Esophagus muscularis mucosa (tissue), 4 donors: ENCODE measurements at places on chromosomes 3 and 15. TPM values are rescaled to one million over a fixed set of nuclear protein-coding genes. Genes with fewer than 3 reads are reported as not detected.

DNA sequence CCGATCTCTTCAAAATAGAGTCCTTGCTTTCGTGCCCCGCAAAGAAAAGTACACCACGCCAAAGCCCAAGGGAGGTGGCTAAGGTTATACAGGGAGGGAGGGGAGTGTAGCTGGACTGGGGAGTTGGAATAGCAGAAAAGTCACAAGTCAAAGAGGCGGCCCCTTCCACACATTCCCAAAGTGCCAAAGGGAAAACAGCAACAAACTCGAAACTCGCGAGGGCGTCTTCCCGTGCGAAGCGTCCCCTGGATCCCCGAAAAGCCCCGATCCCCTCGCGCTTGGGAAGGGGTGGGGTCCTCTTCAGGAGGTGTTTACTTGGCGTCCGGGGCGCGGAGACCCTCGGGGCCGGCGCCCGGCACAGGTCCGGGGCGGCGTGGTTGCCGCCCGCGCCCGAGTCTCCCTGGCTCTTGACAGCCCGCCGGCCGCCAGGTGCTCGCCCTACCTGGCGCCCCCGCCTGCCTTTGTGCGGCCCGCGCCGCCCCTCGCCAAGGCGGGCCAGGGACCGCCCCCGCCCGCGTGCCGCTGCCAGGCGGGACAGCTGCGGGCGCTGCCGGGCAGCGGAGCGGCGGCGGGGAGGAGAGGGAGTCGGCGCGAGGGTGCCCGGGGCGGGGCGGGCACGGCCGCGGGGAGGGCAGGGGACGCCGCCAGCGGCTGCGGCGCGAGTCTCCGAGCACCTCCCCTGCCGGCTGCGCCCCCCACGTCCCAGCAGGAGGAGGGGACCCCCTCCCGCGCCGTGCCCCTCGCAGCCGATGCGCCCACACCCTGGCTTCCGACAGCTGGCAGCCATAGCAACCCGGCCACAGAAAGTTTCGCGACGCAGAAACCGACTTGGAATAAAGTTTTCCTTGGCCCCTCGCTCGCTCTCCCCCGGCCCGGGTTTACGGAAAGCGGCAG lies 966 bp downstream of the MYO1E start:
- peaks cover 14% of the 10 kb centered on the region for H3K4me1 ChIP-seq
- H3K4me3 ChIP-seq = peak overlapping the region; percentile 99
- peak overlapping the region; percentile 93 for H3K27ac ChIP-seq

The PFN2 gene
- total RNA-seq = 51.1 TPM

The ADPRH gene
- total RNA-seq = 15.0 TPM

The PCBP4 gene
- 378 TPM for total RNA-seq

GRCh38 chr3:12231431-12231830 lies 57.4 kb upstream of the PPARG start:
- H3K27ac ChIP-seq = no peak overlapping the region
- H3K36me3 ChIP-seq = no peaks in the 10 kb centered on the region
- H3K27me3 ChIP-seq = no peaks in the 10 kb centered on the region

The PLS1 gene
- total RNA-seq = 2.0 TPM

The CKMT1A gene
- total RNA-seq = not detected

The SERPINI1 gene
- total RNA-seq = 7.1 TPM

DNA sequence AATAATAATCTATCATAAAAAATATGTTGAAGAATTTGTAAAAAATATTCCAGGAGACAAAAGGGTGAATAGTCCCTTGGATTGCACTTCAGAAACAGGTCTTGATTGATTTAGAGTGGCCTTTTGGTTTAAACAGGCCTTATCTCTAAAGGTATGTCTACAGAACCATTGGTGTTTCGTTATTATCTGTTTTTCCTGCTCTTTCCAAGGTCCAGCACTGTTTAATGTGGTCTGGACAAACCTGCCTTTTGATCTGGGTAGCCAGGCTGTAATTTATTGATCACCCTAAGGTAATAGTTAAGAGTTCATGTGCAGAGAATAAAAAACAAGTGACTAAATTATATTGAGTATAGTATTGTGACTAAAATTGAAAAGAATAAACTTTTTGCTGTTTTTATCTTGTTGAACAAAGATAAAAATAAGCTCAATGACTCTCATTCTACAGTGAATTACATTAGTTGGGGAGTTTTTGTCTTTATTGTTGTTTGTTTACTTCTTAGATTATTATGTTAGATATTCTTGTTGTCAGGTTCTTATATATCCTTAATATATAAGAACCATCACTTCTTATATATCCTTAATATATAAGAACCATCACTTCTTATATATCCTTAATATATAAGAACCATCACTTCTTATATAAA lies 25.1 kb downstream of the SLC2A2 start:
- no peak for DNase-seq
- no peaks in the 10 kb centered on the region for H3K27me3 ChIP-seq
- no peak overlapping the region for H3K27ac ChIP-seq
- H3K4me3 ChIP-seq = no peak overlapping the region
- H3K36me3 ChIP-seq = no peaks in the 10 kb centered on the region
- H3K4me1 ChIP-seq = peaks cover 27% of the 10 kb centered on the region

- peaks cover 7% of the 10 kb centered on the region for H3K27me3 ChIP-seq
- no peak overlapping the region for H3K4me3 ChIP-seq
- H3K4me1 ChIP-seq = no peaks in the 10 kb centered on the region
- DNase-seq = no peak
- no peak overlapping the region for H3K27ac ChIP-seq
Measured at GRCh38 chr15:88334436-88334835, 77.9 kb upstream of the NTRK3 start.

The CPB1 gene
- total RNA-seq = not detected

GRCh38 chr3:31064021-31064420 lies 169.6 kb upstream of the GADL1 start:
- H3K4me3 ChIP-seq = no peak overlapping the region

The ADAMTS17 gene
- 6.6 TPM for total RNA-seq

DNA sequence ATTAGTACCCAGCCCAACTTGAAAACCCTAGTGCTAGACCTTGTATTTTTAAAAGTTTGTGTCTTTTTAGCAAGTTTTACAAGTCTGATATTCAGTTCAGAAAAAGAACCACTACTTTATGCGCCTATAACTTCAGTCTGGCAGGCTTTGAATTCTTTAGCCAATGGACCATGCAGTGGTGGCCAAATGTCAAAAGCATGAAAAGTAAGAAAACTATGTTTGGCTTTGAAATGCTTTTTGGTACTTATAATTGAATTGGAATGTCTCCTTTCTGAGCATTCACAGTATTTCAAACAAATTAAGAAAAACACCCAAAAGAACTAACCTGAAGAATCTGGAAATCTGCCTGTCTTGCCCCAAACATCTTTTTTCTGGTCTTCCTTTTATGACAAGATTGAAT lies 12.8 kb downstream of the WDR48 start:
- H3K27me3 ChIP-seq = no peaks in the 10 kb centered on the region
- no peak overlapping the region for H3K27ac ChIP-seq
- H3K4me1 ChIP-seq = peaks cover 6% of the 10 kb centered on the region

The SLC38A3 gene
- total RNA-seq = not detected

- H3K27me3 ChIP-seq = no peaks in the 10 kb centered on the region
- no peak overlapping the region for H3K4me3 ChIP-seq
- H3K4me1 ChIP-seq = no peaks in the 10 kb centered on the region
- no peak overlapping the region for H3K27ac ChIP-seq
- peaks cover 10% of the 10 kb centered on the region for H3K36me3 ChIP-seq
Measured at GRCh38 chr3:15405448-15406050, 21.8 kb downstream of the METTL6 start.

DNA sequence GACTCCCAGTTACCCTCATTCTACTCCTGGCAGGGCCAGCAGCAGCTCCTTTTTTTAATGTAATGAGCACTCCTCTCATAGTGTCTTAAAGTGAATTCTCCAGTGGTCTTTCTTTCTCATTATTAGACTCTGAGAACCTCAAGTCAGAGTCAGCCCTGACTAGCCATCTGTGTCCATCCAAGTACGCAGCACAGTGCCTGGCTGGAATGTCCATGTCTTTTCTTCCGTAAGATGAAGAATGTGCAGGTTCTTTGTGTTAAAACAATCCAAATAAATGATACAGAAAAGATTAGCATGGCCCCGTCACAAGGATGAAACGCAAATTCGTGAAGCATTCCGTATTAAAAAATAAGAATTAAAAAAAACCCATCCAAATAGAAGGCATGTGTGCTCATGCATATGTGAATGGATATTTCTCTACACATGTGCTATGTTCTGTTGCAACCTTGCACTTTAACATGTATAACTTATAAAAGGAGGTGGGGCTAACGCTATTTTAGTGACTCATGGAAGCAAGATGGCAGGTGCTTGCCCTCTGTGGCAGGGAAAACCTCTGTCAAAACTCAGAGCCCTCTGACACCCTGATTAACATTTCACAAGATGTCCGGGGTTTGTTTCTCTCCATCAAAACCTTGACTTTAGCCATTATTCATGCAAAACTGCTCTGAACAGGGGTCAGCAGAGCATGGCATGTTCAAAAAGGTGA lies 170.7 kb upstream of the TOPAZ1 start:
- no peaks in the 10 kb centered on the region for H3K36me3 ChIP-seq
- DNase-seq = peak; percentile 68
- no peak overlapping the region for H3K27ac ChIP-seq
- no peaks in the 10 kb centered on the region for H3K4me1 ChIP-seq
- no peaks in the 10 kb centered on the region for H3K27me3 ChIP-seq

The SKOR1 gene
- total RNA-seq = 1.2 TPM

The LRRC31 gene
- not detected for total RNA-seq

DNA sequence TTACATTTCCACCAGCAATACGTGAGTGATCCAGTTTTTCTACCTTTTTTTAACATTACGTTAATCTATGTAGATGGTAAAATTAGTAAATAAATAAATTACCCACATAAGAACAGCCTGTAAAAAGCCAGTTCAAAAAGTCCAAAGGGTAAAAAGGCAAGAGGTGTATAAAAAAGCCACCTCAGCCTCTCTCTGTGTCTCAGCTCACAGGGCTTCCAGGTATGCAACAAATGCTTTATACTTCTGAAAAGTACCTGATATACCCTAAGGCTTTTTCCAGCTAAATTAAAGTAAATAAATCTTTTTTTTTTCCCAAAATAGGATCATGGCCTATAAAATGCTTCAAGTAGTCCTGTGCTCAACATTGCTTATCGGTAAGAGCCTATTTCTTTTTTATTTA lies at the start of gene C3orf85:
C3orf85 (plus strand) TSS at position 197 of the 400 bp plus-strand sequence; CDS start at position 326, 129 bp downstream.
- H3K36me3 ChIP-seq = no peaks in the 10 kb centered on the region
- DNase-seq = no peak
- H3K27me3 ChIP-seq = no peaks in the 10 kb centered on the region
- no peak within 1 kb of the TSS for H3K4me3 ChIP-seq
- H3K4me1 ChIP-seq = no peaks in the 10 kb centered on the region
- no peak within 1 kb of the TSS for H3K27ac ChIP-seq

- peaks cover 5% of the 10 kb centered on the region for H3K4me1 ChIP-seq
- H3K27ac ChIP-seq = no peak overlapping the region
- H3K36me3 ChIP-seq = no peaks in the 10 kb centered on the region
- no peak overlapping the region for H3K4me3 ChIP-seq
- no peak for DNase-seq
- no peaks in the 10 kb centered on the region for H3K27me3 ChIP-seq
Measured at GRCh38 chr3:19221081-19221480, 72.8 kb downstream of the KCNH8 start.

DNA sequence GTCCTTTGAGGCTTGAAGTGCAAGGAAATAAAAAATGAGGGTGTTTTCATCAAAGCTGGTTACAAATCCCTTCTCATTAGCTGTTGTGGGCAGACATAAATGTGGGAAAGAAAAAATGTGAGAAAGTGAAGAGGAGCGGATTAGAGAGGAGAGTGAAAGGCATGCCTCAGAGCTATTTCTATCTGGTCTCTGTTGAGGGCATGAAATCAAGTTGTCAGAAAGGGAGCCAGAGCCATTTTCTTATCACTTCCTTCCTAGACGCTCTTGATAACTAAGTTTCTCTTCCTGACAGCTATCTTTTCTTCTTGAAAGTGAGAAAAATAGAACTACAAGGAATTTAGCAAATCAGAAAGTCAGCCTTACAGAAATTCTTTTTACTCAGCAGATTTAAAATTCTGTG lies 20.8 kb upstream of the CAPN3 start:
- H3K27ac ChIP-seq = no peak overlapping the region
- DNase-seq = no peak
- no peaks in the 10 kb centered on the region for H3K27me3 ChIP-seq
- H3K36me3 ChIP-seq = peaks cover 49% of the 10 kb centered on the region
- no peaks in the 10 kb centered on the region for H3K4me1 ChIP-seq
- H3K4me3 ChIP-seq = no peak overlapping the region

GRCh38 chr3:41317718-41318117 lies 118.4 kb downstream of the CTNNB1 start:
- DNase-seq = peak; percentile 17
- no peaks in the 10 kb centered on the region for H3K36me3 ChIP-seq
- no peaks in the 10 kb centered on the region for H3K27me3 ChIP-seq
- H3K27ac ChIP-seq = no peak overlapping the region

DNA sequence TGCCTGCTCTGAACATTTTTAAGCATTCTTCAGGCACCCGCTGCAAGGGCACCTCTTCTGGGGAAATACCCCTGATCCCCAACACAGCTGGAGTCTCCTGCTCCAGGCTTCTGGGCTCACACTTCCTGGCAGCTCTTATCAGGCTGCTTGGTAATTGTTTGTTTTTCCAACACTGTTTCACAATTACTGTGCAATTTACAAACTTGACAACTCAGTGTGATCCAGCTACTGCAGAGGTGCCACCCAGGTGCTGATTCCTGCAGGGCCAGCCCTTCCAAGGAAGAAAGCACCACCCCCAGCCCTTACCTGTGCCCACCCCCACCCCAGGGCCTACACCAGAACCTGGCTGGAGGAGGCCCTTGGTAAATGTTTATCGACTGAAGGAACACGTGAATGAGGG lies 66.5 kb downstream of the MAGEF1 start:
- no peak overlapping the region for H3K27ac ChIP-seq
- H3K4me1 ChIP-seq = no peaks in the 10 kb centered on the region
- no peak overlapping the region for H3K4me3 ChIP-seq
- no peak for DNase-seq

- H3K27me3 ChIP-seq = no peaks in the 10 kb centered on the region
- no peaks in the 10 kb centered on the region for H3K36me3 ChIP-seq
- H3K4me1 ChIP-seq = no peaks in the 10 kb centered on the region
- no peak overlapping the region for H3K27ac ChIP-seq
- DNase-seq = no peak
Measured at GRCh38 chr3:78634316-78634715, 1133.5 kb downstream of the ROBO1 start.

- H3K4me3 ChIP-seq = no peak overlapping the region
- no peaks in the 10 kb centered on the region for H3K36me3 ChIP-seq
- DNase-seq = no peak
- no peak overlapping the region for H3K27ac ChIP-seq
Measured at GRCh38 chr3:164673738-164674137, 404.6 kb downstream of the SI start.

DNA sequence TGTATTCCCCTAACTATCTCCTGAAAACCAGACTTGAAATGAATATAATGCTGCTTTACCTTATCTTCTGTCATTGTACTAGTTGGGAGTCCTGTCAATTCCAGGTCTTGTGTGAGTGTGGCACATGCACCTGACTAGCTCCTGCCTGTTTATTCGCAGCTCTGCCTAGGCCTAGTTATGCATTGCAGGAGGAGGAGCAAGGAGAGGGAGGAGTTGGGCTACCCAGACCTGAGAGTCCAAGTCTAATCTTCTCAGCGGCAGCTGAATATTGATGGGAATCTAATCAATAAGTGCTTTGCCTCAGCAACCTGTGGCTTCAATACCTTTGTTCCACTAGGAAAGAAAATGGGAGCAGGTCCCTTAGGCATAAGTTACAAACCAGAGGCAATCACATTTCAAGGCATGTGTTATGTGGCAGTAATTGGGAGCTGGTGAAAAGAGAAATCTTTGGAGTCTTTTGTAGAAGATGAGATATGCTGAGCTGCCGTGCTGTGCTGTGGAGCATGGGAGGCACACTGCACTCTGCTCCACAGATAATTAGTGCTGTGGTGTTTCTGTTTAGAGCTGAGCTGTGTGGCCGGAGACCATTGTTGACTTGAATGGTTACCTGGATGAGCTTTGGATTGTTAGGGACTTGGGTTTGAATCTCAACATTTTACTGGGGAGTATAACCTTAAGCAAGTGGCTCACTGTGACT lies at the start of gene SLC2A2:
SLC2A2 (minus strand) TSS at position 124 of the 697 bp plus-strand sequence; CDS start at position 74, 50 bp downstream.
- no peak for DNase-seq
- H3K4me1 ChIP-seq = peaks cover 15% of the 10 kb centered on the region
- H3K36me3 ChIP-seq = no peaks in the 10 kb centered on the region
